Substantia nigra (tissue), 51 donors: ENCODE measurements at places on chromosomes 3 and 15.

DNA sequence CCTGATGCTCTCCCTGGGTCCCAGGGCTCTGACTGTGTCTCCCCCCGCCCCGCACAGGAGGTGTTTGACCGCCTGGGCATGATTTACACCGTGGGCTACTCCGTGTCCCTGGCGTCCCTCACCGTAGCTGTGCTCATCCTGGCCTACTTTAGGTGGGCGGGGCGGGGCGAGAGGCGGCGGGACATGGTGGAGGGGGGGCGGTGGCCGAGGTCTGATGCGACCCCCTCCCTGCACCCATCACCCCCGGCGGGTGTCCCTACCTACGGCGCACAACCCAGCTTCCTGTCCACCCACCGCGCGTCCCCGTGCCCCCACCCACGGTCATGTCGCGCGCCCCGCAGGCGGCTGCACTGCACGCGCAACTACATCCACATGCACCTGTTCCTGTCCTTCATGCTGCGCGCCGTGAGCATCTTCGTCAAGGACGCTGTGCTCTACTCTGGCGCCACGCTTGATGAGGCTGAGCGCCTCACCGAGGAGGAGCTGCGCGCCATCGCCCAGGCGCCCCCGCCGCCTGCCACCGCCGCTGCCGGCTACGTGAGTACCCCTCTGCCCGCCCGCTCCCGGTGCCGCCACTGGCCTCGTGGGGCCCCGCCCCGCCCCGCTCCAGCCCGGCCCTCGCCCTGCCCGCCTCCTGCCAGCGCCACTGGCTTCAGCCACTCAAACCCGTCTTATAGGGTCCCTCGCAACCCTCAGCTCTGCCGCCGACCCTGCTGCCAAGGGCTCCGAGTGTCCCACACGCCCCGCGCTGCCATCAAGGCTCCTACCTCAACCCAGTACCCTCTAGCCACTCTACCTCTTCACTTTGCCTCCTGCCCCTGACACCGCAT is 21.0 kb downstream of the PTH1R start:
- DNase-seq, result no peak

DNA sequence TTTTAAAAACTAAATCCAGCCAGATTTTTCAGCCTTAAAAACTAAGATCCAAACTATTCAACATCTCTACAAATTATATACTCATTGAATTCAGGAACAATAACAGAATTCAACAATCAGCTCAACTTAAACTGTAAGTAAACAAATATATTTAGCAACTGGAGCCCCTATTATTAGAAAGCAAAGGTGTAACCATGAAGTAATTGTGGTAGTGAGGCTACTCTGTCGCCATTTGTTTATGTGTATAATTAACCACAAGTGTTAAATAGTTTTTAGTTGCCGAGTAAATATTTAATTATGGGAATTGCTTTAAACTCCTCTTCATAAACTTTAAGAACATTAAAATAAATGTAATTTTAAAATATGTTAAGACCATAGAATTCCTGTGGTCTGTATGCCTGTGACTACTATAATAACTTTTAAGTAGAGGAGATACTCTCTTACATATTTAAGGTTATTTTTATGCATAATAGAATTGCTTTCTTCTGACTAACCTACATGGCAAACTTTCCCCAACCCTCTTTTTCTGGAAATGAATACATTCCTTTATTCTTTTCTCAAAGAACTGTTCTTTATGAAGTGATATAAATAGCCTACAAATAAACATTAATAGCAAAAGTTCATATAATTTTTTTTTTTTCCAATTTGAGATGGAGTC is 51.2 kb downstream of the MFN1 start:
- no peak for DNase-seq

DNA sequence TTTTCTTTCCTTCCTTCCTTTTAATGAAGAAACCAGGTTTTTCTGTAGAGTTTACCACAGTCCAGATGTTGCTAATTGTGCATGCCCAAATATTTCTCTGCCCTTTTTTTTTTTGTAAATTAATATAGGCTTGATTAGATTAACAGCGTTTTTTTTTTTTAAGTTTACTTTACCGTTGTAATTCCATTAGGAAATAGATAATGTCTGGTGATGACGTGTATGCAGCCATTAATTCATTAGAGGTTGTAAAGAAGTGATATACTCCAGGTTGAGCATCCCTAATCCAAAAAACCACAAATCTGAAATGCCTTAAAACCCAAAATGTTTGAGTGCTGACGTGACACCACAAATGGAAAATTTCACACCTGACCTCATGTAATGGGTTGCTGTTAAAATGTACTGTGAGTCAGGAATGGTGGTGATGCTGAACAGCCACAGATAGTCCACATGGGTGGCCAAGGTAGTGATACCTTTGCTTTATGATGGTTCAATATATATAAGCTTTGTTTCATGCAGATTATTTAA is 43.2 kb downstream of the KNL1 start:
- no peak for DNase-seq

- DNase-seq, result no peak
Measured at GRCh38 chr15:31277335-31278060, 49.1 kb upstream of the KLF13 start.

DNA sequence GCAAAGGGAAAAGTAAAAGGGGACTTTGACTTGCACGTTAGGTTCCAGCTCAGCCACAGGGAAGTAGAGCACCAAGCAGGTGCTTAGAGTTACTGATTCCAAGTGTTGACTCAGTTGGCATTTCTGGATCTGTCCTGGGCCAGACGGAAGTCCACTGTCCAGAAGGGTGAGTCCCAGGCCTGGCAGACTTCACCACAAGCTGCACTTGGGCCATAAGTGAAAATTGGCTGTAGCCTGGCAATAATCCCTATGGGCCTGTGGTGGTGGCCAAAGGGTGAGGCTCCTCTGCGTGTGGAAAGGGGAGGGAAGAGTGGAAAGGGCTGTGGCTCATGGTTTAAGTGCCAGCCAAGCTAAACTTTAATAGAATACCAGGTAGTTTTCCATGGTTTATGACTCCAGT is 121.5 kb downstream of the DTWD1 start:
- no peak for DNase-seq

GRCh38 chr3:125433611-125434041 is 58.5 kb upstream of the ZNF148 start:
- no peak for DNase-seq

DNA sequence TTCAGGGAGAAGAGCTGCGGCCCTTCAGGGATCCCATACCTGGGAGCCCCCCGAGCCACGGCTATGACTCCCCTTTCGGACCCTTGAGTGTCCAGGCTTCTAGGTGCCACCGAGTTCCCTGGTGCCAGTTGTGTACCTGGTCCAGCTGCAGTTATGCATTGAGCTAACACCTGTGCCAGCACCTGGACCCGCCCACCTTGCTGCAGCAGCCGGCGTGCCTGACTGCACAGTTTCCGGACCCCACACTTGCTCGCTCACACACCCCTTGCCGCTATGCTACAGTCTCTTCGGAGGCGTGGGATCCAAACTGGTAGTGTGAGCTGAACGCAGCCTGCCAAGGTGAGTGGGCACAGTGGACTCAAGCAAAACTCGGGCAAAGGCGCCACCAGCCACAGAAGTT is 284.5 kb upstream of the ROBO1 start:
- no peak for DNase-seq

GRCh38 chr15:92970656-92971055 is 70.5 kb downstream of the CHD2 start:
- DNase-seq, result no peak

DNA sequence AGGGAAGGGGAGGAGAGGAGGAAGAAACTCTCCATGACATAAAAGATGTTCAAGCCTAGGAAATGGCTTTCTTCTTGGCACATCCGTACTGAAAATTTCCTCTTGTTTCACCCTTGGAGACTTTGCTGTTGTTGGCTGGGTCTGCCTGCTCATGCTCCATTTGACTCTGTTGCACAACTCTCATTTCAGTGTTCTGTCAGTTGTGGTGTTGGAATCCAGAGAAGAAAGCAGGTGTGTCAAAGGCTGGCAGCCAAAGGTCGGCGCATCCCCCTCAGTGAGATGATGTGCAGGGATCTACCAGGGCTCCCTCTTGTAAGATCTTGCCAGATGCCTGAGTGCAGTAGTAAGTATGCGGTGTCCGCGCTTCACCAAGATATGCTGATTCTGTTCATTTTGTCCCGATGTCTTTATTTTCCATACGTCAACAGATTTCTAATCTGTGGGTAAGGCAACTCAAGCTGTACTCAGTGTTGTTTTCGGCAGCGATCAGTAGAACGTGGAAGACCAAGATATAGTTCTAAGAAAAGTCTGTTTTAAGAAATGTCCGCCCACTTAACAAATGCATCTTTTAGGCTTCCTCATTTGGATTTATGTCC is 265.2 kb upstream of the GOLGA6L4 start:
- DNase-seq, result no peak

- DNase-seq, result no peak
Measured at GRCh38 chr3:87044846-87045245, 53.9 kb upstream of the VGLL3 start.

- no peak for DNase-seq
Measured at GRCh38 chr3:23270423-23270822, 67.3 kb downstream of the UBE2E2 start.

DNA sequence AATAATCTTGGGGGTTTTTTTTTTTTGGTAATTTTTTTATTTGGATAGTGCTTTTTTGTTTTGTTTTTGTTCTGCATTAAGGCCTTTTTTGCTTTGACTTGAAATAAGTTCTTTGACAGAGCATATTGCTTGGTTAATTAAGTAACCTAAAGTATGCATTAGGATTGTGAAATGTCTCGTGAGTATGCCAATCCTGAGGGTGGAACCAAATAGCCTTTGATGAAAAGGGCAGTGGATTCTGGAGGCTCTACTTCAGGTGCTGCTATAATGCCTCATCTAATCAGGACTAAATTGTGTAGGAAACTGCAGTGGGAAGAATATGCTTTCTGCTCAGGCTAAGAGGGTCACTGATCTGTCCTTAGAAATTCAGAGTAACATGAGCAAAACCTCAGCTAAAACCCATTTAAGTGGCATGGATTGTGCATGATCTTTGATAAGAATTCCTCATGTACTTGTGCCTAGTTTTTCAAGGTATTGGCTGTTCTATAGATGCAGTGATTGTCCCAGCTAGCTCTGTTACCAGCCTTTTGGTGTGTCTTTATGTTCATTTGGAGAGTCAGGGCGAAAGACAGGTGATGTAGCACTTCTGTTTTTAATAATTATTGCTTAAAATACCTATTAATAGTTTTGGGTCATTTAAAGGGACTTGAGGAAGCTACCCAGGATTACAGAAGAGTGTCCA is 15.4 kb downstream of the CDV3 start:
- no peak for DNase-seq

DNA sequence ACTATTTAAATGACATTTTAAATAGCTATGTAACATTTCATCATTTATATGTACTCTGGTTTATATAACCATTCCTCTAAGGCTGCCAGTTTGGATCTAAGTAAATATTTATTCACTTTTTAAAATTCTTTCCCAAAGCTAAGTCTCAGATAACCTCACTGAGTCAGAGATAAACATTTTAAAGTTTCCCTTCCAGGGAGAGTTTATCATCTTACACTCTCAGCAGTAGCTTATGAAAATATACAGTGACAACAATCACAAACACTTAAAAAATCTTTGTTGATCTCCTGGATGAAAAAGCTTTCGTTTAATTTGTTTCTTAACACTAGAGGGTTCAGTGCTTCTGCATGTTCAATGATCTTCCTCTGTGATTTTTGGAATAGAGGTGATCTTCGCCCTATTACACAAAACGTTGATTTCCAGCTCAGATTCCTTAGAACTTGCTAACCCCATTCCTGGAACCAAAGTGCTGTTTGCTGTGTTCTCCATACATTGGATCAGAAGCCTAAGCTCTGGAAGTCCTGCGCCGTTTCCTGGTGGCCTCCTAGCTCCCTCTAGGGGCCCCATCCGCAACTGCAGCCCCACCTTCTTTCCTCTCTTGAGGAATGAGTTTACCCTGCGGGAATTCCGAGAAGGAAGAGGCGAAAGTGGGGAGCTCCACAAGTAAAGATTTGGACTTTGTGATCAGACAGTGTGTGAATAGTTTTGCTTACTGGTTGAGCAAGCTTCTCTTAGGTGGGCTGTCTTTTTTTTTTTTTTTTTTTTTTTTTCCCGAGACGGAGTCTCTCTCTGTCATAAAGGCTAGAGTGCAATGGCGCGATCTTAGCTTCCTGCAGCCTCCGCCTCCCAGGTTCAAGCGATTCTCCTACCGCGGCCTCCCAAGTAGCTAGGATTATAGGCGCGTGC is 29.3 kb upstream of the SACM1L start:
- DNase-seq, result peak; percentile 67

DNA sequence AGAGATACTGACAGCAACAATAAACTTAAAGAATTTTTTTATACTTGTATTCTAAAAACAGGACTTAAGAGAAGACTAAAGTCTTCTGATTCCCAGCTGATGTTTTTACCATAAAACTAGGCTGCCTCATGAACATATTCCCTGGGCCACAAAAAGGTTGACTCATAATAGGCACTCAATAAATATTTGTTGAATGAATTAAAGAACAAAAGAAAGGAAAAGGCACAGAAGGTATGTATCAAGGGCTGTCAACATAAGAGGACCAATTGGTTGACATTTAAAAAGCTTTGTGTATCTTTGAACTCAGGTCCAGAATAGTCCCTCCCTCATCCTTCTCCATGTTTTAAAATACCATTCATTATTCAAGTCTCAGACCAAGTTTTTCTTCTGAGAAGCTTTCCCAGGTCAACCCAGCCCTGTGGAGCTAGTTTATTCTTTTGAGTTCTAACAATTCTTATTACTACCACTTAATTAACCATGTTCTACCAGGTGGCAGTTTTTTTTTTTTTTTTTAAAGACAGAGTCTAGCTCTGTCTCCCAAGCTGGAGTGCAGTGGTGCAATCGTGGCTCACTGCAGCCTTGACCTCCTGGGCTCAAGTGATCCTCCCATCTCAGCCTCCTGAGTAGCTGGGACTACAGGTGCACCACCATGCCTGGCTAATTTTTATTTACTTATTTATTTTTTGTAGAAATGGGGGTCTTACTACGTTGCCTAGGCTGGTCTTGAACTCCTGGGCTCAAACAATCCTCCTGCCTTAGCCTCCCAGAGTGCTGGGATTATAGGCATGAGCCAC is 17.5 kb upstream of the ARHGEF3 start:
- no peak for DNase-seq

- DNase-seq, result no peak
Measured at GRCh38 chr3:38468765-38469164, 15.1 kb downstream of the ACVR2B start.

DNA sequence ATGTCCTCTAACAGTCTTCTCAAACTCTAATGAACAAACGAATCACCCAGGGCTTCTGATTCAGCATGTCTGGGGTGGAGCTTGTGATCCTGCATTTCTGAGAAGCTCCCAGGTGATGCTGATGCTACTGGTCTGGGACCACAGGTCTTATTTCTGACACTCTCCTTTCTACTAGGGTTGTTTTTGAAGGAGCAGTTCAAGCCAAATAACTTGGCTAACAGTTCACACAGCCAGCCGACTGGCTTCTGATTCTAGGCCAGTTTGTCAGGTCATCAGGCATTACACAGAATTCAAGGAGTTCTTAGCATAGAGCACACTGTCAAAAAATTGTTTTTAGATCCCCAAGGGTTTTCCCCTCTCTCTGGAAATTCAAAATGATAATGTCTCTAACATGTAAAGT is 100.7 kb downstream of the TIGIT start:
- DNase-seq, result no peak

GRCh38 chr15:70547846-70548487 is 215.4 kb downstream of the UACA start:
- no peak for DNase-seq
